Hematopoietic multipotent progenitor cell treated with erythropoietin and hydrocortisone succinate and interleukin-3 and kit ligand, for 17 days (in vitro differentiated cells): ENCODE measurements at places on chromosomes 2 and 18.

GRCh38 chr2:69059731-69060290, 46.8 kb downstream of the ANTXR1 start:
- DNase-seq = no peak

DNA sequence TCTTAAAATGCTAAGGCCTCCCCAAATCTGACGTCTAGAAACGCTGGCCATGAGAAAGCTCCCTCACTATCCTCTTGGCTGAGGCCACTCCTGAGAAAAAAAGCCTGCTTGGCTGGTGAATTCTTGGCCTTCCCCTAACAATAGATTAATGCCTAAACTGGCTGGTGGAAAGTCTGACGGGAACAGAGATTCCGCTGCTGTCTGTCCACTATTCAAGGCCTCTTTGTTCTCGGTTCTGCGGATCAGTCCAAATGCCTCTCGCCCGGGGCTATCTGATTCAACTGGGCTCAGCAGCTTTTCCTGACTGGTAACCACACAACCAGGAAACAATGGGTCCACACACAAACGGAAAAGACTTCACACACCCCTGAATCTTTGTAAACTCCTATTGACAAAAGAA, 27.2 kb downstream of the PXDN start:
- no peak for DNase-seq

- no peak for DNase-seq
Measured at GRCh38 chr2:227932403-227932802, 61.0 kb downstream of the DAW1 start.

GRCh38 chr2:216351172-216351925, 20.9 kb downstream of the MARCHF4 start:
- no peak for DNase-seq

DNA sequence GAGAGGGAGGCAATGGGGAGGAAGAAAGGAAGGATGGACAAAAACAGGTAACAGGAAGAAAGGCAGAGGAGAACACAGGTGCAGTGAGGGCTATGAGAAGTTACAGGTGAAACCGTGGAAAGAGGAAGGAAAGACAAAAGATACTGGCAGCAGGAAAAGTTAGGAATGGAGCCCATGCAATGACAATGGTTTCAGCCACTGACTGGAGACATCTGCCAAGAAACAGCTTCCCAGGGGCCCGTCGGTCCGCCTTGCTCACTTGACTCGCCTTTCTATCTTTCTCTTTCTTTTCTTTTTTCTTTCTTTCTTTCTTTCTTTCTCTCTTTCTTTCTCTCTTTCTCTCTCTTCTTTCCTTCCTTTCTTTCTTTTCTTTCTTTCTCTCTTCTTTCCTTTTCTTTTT, 37.5 kb downstream of the ST8SIA5 start:
- DNase-seq = no peak

GRCh38 chr2:83238111-83238510, 1221.0 kb downstream of the SUCLG1 start:
- DNase-seq = no peak

GRCh38 chr2:138403431-138403927, 98.1 kb upstream of the SPOPL start:
- no peak for DNase-seq

DNA sequence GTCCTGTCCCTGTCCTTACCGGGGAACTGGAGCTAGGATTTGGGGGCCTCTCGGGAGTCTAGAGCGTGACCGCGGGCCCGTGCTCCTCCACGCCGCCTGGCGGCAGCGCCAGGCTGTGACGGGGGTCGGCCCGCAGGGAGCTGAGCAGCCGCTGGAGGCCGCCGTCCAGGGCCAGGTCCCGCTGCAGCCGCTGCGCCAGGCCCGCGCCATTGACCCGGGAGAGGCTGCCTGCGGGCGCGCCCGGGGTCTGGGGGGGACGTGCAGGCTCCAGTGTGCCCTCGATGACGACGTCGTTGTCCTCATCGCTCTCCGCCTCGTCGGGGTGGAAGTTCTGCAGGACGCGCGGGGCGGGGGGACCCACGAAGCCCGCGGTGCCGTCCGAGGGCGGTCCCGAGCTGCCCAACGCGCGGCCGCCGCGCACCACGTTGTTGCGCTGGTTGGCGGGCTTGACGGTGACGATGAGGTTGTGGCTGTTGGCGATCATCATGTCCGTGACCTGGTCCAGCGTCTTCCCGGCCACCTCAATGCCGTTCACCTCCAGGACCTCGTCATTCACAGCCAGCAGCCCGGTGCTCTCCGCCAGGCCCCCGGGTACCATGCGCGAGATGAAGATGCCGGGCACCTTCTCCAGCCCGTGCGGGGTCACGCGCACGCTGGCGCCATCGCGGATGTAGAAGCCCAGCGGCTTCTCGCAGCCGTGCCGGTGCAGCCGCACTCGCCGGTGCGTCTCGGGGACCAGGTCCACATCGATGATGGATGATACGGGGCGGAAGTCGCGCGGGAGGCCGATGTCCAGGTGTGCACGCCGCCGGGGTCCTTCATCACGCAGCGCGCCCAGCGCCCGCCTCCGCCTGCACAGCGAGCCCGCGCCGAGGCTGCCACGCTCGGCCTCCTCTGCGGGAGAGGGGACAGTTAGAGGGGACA, 50.9 kb downstream of the ADNP2 start:
- peak; percentile 10 for DNase-seq

DNA sequence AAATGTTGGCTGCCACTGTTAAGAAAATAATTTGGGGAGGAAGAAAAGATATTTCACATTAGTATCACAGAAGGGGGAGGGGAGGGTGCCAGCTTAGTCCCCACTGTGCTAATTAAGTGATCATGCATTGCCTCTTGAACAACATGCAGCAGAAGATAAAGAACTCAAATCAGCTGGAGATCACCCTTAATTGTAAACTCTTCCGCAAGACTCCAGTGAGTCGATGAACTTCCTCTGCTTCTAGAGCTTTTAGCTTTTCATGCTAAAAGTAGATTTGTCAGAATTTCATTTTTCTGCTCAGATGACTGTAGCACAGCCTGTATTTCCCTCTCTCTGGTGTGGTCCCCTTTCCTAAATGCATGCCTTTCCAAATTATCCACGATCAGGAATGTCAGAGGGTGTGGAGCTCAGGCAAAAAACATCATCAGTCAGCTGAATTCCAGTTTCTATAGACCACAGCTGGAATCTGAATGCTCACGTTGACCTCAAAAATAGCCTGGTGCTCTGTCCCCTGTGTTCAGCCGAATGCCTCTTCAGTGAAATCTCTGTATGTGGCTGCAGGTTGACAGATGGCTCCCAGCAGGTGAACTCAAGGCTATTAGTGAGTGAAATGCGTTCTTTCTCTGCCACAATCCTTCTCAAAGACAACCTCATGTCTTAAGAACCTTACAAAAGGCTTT, 156.8 kb upstream of the UNC80 start:
- DNase-seq = no peak

GRCh38 chr2:2298081-2298480, 33.0 kb downstream of the MYT1L start:
- DNase-seq = no peak

GRCh38 chr2:196131949-196132925, 39.1 kb downstream of the STK17B start:
- DNase-seq = no peak

- DNase-seq = no peak
Measured at GRCh38 chr18:54939361-54939917, 19.8 kb downstream of the CCDC68 start.

GRCh38 chr18:31723990-31724711, 36.5 kb downstream of the SLC25A52 start:
- DNase-seq = no peak

DNA sequence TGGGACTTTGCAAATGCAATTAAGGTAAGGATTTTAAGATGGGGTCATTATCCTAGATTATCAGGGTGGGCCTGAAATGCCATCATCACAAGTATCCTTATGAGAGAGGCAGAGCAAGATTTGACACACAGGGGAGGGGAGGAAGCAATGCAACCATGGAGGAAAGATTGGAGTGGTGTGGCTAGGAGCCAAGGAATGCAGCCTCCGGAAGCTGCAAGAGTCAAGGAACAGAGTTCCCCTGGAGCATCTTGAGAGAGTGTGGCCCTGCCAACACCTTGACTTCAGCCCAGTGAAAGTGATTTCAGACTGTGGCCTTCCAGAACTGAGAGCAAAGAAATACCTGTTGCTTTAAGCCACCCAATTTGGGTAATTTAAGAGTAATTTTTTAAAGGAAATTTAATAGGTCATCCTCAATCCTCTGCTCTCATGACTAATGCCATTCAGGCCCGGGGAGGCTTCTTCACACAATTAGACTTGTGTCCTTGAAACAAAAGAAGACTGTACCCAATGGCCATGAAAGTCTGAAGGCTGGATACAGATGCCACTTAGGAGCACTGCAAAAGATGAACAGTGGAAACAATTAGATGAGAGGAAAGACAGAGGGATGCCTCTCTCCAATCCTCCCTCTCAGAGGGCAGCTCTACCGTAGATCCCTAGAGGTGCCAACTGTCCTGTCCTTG, 250.3 kb upstream of the ID2 start:
- DNase-seq = no peak

GRCh38 chr2:222722327-222722946, 51.0 kb downstream of the MOGAT1 start:
- no peak for DNase-seq

- peak; percentile 46 for DNase-seq
Measured at GRCh38 chr2:172098650-172099471, 3.8 kb downstream of the DLX2 start.

DNA sequence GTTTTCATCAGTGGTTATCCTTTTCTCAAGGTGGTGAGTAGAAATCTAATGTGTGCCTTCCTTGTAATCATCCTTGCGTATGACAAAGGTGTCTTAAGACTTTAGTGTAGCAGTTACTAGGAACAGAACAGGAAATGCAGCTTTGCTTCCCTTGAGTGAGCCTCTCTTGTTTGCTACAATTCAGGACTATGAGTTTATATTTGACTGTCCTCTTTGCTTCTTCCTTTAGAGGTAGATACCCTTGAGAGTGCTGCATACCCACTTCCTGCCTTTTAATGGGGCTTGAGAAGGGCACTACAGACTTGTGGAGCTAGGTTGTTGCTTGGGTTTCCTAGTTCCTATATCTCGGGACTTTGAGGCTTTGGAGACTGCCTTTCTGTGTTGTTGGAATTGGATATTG, 3.8 kb downstream of the KCNJ13 start:
- DNase-seq = no peak

GRCh38 chr18:35289293-35289692, 736 bp downstream of the ZSCAN30 start:
- DNase-seq = no peak

- peak; percentile 37 for DNase-seq
Measured at GRCh38 chr2:98601532-98602132, 6.7 kb downstream of the COA5 start.

DNA sequence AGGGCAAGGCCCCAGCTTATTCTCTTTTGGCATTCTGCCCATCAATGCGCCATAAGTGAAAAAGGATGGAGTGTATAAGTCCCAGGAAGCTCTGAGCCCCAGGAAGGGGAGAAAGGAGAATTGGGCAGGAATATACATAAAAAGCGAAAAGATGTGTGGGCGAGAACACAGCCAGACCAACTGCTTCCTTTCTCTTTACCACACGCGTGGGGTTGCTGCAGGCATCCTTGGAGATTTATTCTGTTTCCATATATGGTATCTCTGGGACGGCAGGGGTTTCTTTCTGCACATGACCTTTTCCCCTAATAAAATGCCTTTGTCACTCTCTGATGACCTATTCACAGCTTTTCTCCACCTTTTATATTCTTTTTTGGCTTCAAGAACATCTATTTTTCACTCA, 440.5 kb downstream of the NBAS start:
- no peak for DNase-seq

GRCh38 chr2:211455216-211455841, 898.9 kb downstream of the CPS1 start:
- peak; percentile 20 for DNase-seq

- DNase-seq = no peak
Measured at GRCh38 chr2:79750321-79750720, 237.5 kb downstream of the CTNNA2 start.
